Activated CD8-positive, alpha-beta memory T cell treated with anti-CD3 and anti-CD28 coated beads, Interleukin-2, amount 50 U/mL, for 48 hours (primary cell): ENCODE measurements at places on chromosomes 12 and 14.
A peak's percentile ranks its signal among the peaks of the same experiment; 100 is the strongest.

GRCh38 chr12:116144384-116144783 lies 133.1 kb downstream of the MED13L start:
- no peak for DNase-seq

- DNase-seq, result peak; percentile 66
These were observed 484 bp downstream of the RIC8B start for GRCh38 chr12:106774808-106775524.

GRCh38 chr12:46377678-46378077 lies 5.1 kb upstream of the SLC38A2 start:
- no peak for DNase-seq

GRCh38 chr12:122845041-122845864 lies 10.0 kb downstream of the HIP1R start:
- DNase-seq, result no peak

GRCh38 chr12:125402874-125403789 lies 337.9 kb downstream of the AACS start:
- no peak for DNase-seq

GRCh38 chr12:107360482-107360881 lies 267.1 kb upstream of the CRY1 start:
- DNase-seq, result no peak

DNA sequence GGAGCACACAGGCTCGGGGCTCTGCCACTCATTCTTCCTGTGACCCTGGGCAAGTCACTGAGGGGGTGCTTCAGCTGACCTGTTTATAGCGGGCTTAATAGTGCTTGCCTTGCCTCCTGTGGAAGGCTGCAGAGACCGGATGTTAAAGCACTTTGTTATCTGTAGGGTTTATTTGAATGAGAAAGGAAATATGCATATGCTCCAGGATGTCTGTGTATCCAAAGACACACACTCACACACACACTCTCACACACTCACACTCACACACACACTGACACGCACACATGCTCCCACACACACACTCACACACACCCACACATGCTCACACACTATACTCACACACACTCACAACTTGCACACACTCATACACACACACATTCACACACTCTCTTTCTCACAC lies 56.1 kb upstream of the DDX11 start:
- no peak for DNase-seq

- peak; percentile 84 for DNase-seq
These were observed at the start of gene IGFBP6 for GRCh38 chr12:53097564-53098353. Gene IGFBP6 (plus strand): TSS chr12:53097667. CDS start chr12:53097718, 51 bp downstream.

- DNase-seq, result no peak
These were observed 201.8 kb upstream of the CCDC196 start for GRCh38 chr14:66284346-66284745.

GRCh38 chr12:118189741-118190191 lies 53.8 kb downstream of the PEBP1 start:
- no peak for DNase-seq

DNA sequence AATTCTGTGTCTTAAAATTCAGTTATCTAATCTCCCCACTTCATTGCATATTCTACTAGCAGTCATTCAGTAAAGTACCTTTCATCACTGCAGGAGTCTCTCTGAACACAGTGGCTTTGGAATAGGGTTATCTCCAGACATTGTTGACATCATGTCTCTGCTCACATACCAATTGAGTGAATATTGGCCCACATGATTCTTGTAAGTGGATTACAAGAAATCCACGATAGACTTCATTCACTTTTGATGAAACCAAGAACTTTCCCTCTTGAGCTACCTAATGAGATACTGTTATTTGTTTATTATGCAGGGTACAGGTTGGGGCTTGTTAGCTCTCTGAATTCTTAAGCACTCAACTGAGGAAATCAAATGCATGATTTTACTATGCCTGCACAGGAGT lies 284.9 kb downstream of the RAD51B start:
- DNase-seq, result no peak

GRCh38 chr14:60651796-60652673 lies 2.8 kb upstream of the SIX1 start:
- DNase-seq, result no peak

DNA sequence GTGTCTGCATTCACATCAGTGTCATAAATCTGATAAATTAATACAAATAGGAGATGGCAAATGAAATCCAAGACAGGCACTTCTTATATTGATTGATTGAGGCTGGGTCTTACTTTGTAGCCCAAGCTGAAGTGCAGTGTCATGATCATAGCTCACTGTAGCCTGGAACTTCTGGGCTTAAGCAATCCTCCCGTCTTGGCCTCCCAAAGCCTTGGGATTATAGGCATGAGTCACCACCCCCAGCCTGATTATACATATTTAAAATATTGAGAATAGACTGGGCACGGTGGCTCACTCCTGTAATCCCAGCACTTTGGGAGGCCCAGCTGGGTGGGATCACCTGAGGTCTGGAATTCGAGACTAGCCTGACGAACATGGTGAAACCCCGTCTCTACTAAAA lies 51.3 kb downstream of the MARK3 start:
- DNase-seq, result no peak

GRCh38 chr14:104444159-104445030 lies 135.2 kb upstream of the C14orf180 start:
- peak; percentile 32 for DNase-seq

GRCh38 chr12:57208631-57209282 lies 7.8 kb upstream of the NXPH4 start:
- DNase-seq, result no peak

DNA sequence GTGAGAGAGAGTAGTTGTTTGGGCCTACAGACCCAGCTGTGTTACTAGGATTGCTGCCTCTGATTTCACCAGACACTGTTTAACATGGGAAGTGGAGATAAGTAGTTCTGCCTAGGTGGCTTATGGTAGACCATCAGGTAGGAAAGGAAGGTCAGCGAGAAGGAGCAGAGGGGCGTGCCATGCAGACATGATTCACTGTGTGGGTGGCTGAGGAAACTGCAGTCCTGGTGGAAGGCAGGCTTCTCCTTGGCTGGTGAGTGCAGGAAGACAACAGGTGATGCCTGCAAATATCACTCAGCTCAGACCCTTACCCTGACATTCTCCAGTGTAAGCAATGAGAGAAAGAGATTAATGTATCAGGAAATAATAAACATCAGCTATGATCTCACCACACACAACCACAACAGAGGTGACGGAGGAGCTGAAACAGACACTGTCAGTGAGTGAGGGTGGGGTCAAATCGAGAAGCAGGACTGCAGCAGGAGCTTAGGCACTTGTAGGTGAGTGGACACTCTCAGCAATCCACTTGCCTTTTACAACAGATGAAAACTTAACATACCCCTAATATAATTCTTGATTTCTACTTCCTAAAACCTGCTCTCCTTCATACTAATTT lies 2.1 kb upstream of the PRR4 start:
- no peak for DNase-seq

DNA sequence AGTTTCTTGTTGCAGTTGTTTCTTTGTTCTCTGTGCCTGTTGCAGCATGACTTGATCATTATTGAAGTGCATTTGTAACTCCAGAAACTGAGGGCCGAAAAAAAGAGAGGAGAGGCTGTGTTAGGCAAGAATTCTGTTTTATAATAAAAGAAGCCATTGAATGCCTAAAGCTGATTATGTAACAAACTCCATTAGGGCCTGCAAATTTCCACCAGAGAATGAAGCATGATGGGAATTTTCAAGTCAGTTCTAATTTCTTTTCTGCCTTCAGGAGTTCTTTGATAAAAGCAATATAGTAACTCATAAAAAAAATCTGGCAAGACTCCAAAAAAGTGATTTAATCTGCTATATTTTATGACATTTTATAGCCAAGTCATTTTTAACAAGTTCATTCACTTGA lies 156.7 kb upstream of the RASSF8 start:
- no peak for DNase-seq

DNA sequence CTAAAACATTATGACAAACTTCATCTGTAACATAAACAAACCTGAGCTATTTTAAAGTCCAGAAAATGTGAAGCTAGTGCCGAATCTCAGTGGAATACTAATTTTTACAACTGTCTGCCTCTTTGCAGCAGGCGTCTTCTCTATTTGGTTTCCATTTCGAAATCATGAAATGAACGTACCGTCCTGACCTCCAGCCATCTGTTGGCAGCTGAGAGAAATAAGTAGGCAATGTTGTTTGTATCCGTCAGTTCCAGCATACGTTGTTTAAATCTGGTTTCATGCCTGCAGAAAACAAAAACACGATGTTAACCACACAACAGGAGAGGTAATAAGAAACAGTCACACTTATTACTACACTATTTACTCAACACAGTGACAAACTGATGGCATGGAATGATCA lies 54.3 kb upstream of the KCNJ8 start:
- no peak for DNase-seq

DNA sequence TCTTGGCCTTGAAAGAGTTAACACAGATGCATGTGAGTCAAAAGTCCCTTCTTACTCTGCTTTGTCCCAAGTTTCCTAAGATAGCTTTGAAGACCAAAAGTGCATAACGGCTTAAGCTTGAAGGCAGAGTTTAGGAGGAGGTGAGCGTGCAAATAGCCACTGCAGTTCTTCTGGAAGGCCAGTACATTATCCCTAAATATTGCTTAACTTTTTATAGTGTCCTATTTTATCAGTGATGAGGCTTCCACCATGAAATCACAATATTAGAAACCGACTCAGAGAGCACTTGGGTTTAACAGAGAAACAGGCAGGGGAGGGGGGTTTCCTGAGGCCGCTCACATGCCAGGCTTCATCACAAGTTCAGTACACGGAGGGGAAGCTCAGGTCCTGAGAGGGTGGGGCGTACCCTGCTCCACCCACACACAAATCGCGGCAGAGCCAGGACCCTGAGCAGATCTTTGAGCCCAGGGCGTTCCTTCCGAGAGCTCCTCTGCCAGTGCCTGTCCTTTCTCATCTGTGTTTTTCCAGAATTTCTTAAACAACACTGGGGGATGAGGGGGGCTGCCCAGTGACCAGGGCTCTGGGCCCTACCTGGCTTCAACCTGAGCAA lies 26.8 kb upstream of the BDKRB2 start:
- DNase-seq, result no peak

DNA sequence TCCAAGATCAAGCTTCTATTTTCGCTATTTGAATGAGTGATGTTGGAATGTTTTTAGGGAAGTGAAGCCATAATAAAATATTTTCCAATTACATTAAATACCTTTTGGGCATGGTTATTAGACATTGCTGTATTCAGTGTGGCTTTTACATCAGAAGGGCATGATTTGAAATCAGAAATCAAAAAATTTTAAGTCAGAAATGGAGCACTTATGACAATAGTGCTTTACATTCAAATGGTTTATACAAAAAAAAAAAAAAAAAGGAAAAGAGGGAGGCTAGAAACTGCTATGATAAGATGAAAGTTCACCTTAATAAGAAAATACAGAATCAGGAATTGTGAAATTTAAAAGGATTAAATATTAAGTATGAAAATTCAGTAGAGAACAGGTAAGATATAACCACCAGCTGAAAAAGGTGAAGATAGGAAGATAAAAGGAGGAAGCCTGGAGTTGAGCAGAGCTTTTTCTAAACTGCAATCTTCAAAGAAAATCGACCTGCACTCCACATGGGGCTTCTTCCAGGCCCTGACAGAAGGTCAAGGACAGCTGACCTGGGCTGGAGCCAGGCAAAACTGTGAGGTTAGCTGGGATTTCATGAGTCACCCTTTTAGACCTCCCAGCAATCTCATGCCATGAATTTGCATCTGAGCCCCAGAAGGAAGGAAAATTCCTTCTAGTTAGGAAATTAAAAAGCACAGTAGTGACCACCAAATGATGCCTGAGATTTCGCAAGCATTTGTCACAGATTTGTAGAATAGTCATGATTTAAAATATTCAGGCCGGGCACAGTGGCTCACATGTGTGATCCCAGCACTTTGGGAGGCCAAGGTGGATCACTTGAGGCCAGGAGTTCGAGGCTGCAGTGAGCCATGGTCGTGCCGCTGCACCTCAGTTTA lies 23.4 kb upstream of the BMP4 start:
- no peak for DNase-seq

DNA sequence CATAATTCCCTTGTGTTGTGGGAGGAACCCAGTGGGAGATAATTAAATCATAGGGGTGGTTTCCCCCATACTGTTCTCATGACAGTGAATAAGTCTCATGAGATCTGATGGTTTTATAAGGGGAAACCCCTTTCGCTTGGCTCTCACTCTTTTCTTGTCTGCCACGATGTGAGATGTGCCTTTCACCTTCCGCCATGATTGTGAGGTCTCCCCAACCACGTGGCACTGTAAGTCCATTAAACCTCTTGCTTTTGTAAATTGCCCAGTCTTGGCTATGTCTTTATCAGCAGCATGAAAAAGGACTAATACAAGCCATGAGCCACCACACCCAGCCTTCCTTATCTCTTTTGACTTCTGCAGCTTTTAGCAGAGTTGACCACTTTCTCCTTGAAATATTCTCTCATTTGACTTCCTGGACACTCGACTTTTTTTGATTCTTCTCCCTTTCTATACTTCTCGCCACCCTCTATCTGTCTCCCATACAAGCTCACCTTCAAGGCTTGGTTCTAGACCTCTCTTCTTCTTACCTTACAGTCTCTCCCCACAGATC lies 2.3 kb downstream of the MTERF2 start:
- DNase-seq, result no peak

- DNase-seq, result no peak
These were observed 128.7 kb upstream of the BMP4 start for GRCh38 chr14:54085232-54085761.

DNA sequence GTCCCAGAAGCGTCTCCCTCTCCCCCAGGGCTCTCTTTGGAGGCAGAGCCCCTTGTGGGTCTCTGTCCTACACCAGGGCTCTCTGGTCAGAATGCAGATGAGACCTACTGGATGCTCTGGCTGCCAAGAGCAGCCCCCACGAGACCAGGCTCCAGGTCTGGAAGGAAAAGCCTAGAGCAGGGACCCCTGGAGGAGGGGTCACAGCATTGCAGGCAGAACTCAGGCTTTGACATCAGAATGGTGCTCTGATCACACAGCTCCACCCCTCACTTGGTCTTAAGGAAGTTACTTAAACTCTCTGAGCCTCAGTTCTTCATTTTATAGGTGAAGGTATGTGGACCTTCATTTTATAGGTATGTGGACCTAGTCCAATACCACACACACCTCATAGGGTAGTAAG lies 83.1 kb downstream of the ARL6IP4 start:
- DNase-seq, result no peak

DNA sequence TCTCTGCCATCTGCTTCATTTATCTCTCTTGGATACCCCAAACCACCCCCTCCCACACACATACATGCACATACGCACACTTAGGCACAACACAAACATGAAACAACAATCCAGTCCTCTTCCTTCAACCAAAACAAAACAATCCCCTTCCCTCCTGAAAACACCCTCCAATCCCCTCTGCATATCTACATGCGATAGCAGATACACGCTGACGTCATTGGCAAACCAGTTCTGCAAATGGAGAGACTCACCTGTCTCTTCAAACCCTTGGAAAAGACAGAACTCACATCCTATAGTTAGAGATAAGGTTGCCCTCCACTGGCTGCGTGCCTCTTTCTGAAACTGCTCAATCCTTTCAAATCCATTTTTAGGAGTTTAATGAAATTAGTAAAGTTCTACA lies 37.2 kb upstream of the RMST start:
- DNase-seq, result no peak
